ENCODE measurements at places on chromosomes 4 and X.

DNA sequence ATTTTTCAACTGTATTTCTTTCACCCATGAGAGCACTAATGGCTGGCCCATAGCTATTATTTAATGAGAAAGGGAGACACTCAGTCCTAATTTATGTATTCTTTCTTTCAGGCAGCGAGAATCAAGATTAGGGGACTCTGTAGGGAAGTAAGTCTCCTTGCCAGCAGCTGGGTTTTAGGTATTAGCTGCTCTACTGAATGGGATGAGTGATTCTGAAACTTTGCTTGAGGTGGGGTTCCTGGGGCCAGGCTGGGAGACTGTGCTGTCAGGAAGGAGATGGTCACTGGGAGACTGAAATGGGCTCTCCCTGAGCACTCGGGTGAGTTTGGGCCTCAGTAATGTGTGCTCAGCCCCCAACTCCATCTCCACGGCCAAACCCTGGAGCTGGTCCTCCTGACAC lies 78.7 kb downstream of the LNX1 start:
- no peak for DNase-seq

DNA sequence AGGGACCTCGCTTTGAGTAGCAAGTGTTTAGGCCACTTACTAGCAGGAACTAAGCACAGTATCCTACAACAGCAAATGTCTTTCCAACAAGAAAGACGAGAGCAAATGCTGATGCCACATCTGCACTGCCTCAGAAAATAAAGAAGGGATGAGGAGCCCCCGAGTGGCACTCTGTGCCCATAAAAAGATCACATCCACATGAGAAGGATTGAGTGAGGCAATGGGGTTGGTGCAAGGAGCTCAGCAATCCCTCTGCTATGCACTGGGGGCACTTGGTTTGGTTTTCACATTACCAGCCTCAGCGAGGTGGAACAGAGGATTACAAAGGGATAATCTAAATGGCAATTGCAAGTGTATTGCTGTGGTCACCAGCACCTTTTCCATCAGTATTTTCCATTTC lies 252.8 kb upstream of the SLC7A11 start:
- no peak for DNase-seq

- no peak for DNase-seq
Measured at GRCh38 chrX:19137067-19137466, 14.8 kb upstream of the ADGRG2 start.

DNA sequence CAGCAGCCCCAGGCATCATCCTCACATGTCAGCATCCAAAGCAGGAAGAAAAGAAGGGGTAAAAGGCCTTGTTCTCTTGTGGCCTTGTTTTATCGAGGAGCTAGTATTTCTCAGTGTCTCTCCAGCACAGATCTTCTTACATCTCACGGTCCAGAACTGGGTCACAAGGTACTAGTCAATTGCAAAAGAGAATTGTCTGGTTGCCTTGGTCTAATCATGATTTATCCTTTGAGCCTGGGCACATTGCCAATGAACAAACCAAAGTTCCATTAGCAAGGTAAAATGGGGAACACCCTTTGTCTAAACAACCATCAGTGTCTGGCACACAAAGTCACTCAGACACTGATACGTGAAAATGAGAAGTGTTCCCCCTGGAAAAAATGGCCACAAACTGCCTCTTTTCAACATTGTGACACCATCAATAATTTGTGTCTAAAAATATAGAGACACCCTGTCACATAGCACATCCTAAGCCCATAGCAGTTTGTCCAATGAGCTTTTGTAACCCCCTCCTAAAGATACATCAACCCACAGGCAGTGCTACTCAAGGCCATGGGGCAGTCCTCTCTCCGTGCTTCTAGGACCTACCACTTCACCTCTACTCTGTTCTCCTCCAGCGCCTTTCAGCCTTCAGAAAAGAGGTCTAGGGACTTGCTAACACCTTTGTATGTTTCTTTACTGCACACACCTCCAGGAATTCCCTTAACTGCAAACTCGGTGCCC lies 534.4 kb downstream of the MID1IP1 start:
- DNase-seq = no peak

GRCh38 chr4:1725521-1725920 lies 4.2 kb downstream of the TACC3 start:
- no peak for DNase-seq

- DNase-seq = no peak
Measured at GRCh38 chr4:118772081-118772766, 63.7 kb downstream of the SEC24D start.

GRCh38 chr4:10856271-10856782 lies 171.8 kb upstream of the CLNK start:
- no peak for DNase-seq

DNA sequence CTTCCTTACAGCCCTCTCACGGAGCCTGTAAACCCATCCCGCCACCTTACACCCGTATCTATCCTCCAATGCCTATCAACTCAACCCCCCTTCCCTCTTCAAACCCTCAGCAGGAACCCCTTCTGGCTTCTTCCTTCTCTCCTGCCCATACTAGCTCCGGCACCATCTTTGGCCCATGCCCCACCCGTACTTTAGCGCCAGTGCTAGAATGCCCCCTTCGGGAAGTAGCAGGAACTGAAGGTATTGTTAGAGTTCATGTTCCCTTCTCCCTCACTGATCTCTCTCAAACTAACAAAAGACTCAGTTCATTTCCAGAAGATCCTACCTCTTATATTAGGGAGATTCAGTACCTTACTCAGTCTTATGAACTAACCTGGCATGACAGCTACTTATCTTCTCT lies 2.7 kb upstream of the UGT2B15 start:
- no peak for DNase-seq

GRCh38 chrX:110215411-110215810 lies 102.5 kb downstream of the AMMECR1 start:
- no peak for DNase-seq

DNA sequence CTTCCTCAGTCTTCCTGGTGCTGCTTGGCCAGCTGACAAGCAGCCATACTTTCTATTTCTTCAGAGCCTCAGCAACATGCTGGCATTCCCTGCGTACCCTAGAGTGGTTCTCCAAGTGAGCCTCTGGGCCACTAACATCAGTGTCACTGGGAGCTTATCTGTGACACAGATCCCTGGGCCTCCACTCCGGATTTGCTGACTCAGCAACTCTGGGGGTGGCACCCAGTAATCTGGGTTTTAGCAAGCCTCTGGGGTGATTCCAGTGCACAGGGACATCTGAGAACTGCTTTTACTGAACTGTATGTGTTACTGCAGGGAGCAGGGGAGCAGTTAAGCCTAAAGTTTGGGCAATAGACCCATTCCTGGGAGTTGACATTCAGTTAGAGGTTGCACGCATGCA lies 28.2 kb upstream of the HMGB3 start:
- no peak for DNase-seq

GRCh38 chr4:2395038-2395437 lies 23.4 kb downstream of the ZFYVE28 start:
- DNase-seq = no peak

DNA sequence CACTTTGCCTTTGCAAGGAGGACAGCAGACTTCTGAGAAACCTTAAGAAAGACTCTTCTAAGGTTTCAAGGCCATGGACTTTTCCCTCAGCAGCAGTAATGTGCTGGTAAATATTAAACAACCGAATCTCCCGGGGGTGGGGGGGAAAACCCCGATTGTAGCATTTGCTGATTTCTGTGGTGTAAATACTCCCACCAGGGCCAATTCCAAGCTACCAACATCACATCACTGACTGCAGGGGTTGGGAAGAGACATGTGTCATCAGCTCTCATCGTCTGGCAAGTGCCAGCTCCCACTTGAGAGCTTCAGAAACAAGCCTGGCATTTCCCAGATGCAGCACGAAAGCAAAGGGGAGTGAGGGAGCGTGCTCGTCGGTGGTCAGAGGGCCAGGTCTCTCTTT lies 101.2 kb downstream of the BCOR start:
- DNase-seq = no peak

DNA sequence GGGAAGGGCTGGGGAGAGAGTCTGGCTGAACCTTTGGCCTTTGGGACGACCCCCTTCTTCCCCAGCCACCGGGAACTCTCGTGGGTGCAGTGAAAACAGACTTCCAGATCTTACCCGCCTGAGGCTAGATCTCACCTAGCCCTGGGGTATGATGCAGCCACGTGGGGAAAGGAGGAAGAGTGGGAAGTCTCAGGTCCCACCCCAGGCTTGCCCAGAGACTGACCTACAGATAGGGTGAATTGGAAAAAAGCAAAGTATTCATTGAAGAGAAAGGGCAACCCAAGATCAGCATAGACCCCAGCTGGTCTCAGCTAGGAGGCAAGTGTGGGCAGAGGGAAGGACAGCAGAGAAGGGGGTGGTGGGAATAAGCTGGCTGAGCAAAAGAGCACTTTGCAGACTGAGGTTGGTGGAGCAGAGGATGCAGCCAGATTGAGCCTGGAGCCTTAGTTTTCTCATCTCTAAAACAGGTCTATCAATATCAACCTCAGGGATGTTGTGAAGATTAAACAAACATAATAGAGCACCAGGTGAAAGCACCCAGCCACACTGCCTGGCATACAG lies 4.2 kb upstream of the EFNB1 start:
- DNase-seq = no peak

DNA sequence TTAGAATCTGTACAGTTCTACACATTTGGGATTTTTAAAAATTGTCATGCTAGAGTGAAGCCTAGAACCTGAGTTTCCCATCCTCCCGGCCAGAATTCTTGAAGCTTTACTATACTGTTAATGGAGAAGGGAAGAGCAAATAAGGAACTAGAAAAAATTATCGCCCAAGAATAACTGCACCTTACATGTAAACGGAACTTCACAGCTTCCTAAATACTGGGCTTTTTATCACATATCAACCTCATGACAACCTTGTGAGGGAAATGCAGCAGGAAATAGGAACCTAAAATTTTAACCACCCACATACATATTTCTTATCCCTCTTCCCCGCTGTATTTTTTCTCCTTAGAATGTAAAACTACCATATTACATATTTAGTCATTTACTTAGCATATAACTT lies 19.3 kb downstream of the ARHGEF9 start:
- DNase-seq = no peak

DNA sequence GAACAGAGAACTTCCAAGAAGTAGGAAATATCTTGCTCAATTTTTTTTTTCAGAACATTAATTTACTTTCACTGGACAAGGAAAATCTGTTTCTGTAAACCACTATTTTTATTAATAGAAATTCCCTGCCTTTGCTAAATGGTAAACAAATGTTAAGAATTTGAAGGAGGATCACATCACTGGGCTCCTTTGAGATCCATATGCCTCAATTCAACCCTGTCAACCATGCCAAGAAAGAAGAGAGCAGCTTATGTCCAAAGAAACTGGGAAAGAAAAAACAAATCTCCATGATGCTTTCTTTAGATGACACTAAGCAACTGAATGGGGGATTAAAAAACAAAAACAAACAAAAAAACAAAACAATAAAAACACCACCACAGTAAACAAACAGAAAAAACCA lies 47.7 kb downstream of the LNX1 start:
- no peak for DNase-seq

DNA sequence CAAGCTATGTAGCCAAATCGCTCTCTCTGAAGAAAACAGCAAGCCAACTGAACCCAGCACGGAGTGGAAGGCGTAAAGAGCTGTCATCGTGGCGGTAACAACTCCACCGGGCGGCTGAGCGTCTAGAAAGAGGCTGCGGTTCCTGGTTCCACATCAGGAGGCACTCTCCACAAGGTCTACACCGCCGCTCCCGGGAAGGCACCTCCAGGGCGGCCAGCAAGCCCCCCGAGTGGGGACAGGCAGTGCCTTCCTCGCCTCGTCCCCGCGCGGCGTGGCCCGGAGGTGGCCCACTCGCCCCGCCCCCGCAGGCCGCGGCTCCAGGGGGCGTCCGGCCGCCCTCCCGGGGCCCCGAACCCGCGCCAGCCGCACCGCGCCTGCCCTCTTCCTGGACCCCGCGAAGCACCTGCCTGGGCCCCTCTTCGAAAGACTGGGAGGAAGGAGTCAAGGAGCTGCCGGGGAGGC lies 755 bp downstream of the KLHL8 start:
- DNase-seq = peak; percentile 49

GRCh38 chrX:19842542-19842941 lies 44.9 kb downstream of the SH3KBP1 start:
- DNase-seq = no peak

DNA sequence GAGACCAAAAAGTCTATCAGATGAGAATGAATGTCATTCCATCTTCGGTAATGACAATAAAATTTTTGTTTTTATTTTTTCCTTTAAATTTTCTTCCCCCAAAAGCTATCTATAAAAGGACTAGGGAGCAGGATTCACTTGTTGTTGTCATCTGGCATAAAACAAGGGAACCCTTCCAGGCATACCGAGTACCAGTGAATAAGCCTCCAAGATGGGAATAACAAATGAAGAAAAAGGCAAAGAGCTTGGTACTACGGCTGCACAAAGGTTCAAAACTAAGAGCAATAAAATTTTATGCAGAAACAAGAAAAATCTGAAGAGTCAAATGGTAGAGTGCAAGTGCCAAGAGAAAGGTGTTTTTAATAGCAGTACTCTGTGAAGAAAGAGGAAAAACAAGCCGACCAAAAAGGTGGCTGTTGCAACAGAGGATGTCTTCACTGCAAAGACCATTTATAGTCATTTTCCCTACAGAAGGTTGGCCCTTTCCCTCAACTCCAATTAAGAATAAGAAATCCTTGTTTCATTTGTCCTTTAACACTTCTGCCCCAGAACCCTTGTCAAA lies 25.8 kb downstream of the PPP3CA start:
- no peak for DNase-seq

- no peak for DNase-seq
Measured at GRCh38 chr4:68272860-68273259, 27.4 kb upstream of the TMPRSS11B start.

GRCh38 chr4:85587952-85588351 lies 113.0 kb downstream of the ARHGAP24 start:
- no peak for DNase-seq

DNA sequence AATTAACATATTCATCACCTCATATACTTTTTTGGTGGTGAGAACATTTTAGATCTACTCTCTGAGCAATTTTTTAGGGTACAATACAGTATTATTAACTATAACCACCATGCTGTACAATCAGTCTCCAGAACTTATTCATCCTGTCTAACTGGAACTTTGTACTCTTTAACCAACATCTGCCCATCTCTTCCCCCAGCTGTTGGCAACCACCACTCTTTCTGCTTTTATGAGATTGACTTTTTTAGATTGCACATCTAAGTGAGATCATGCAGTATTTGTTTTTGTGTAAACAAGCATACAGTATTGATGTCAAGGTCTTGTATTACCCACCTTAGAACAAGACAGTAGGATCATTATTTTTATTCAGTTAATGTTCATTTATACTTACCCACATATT lies 516.8 kb downstream of the RPA4 start:
- DNase-seq = no peak

GRCh38 chr4:167424341-167425256 lies 190.3 kb upstream of the SPOCK3 start:
- DNase-seq = no peak

GRCh38 chrX:153910446-153910845 lies 6.0 kb downstream of the AVPR2 start:
- DNase-seq = no peak

DNA sequence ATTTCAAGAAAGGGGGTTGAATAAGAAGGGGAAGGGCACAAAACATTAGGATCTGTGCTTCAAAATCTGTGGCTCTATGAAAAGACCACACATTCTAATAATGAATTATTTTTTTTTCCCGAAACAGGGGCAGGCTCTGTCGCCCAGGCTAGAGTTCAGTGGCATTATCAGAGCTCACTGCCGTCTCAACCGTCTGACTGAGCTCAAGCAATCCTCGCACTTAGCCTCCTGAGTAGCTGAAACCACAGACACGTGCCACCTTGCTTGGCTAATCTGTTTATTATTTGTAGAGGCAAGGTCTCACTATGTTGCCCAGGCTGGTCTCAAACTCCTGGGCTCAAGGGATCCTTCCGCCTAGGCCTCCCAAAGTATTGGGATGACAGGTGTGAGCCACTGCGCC lies 33.4 kb downstream of the ACSL1 start:
- DNase-seq = no peak

Measured in stimulated activated CD4-positive, alpha-beta T cell treated with anti-CD3 and anti-CD28 coated beads, Interleukin-4, amount 100 ng/mL, for 24 hours (primary cell).